ENCODE measurements at places on chromosomes 6 and 20.

- peak; percentile 52 for DNase-seq
Measured at GRCh38 chr6:37783856-37784584, 35.5 kb upstream of the ZFAND3 start.

DNA sequence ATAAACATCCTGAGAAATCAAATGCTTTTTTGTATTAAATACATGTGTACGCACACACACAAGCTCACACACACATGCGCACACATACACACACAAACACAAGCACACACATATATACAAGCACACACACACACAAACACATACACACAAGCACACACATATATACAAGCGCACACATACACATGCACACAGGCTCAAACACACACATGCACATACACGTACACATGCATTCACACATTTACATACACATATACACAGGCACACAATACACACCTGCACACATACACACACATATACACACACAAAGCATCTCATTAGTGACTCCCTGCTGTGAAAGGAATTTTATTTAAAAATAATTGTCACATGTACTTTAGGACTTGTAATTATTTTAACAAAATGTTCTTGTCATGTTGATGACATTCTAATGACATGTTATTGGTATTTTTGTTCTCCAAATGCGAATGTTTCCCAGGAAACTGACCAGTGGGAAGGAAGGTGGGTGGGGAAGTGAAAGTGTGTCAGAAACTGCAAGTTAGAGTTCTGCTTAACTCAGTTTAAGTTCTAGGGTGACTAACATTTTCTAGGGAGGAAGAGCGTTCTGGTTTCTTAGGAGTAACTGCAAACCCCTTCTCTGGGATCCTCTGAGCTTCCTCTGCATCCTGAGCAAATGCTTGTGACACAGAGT lies 113.9 kb upstream of the ZNF217 start:
- DNase-seq: peak; percentile 65

GRCh38 chr6:84260196-84260595 lies 32.8 kb upstream of the CEP162 start:
- DNase-seq: no peak

DNA sequence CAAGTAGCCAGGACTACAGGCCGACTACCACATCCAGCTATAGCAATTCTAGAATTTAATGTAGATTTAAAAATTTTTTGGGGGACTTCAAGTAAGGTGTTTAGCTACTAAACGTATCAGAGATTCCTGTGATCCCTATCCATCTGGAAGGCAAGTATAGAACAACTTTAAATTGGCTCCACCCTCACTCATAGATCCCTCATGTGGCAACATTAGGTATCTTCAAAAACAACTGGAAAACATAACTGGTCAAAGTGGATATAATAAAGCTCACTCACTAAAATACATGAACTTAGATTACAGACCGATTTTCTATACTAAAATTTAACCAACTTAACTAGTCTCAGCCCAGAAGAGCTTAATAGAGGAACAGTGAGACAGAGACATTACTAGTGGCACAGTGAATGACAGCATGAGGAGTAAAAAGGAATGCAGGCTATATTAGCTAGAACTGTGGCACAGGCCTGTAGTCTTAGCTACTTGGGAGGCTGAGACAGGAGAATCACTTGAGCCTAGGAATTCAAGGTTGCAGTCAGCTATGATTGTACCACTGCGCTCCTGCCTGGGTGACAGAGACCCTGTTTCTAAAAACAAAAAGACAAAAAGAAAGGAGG lies 14.7 kb downstream of the NUP153 start:
- no peak for DNase-seq

GRCh38 chr20:24723186-24723585 lies 225.9 kb upstream of the CST7 start:
- no peak for DNase-seq

DNA sequence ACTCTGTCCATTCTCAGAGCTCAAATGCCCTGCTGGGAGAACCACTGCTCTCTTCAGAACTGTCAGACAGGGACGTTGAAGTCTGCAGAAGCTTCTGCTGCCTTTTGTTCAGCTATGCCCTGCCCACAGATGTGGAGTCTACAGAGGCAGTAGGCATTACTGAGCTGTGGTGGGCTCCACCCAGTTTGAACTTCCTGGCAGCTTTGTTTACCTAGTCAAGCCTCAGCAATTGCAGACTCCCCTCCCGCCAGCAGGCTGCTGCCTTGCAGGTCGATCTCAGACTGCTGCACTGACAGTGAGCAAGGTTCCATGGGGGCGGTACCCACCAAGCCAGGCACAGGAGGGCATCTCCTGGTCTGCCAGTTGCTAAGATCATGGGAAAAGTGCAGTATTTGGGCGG lies 21.8 kb upstream of the UFL1 start:
- DNase-seq: no peak

DNA sequence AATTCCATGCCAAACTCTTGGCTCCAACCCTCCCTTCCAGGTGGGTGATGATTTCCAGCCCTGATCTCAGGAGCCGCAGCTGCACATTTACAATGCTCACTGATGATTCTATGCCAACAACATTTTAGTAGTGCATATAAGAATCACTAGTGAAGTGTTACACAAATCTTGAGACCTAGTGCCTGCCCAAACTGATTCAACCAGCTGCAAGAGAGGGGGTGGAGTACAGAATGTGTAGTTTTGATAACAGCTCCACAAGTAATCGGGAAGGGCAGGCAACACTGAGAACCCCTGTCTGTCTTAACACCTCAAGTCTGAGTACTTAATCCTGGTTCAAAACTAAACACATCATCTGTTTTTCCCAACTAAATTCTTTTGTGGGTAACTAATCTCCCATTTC lies 91.7 kb downstream of the PRDM1 start:
- DNase-seq: no peak

- DNase-seq: no peak
Measured at GRCh38 chr6:131382631-131383030, 190.4 kb upstream of the ARG1 start.

- DNase-seq: no peak
Measured at GRCh38 chr6:79787626-79788025, 156.5 kb downstream of the SH3BGRL2 start.

DNA sequence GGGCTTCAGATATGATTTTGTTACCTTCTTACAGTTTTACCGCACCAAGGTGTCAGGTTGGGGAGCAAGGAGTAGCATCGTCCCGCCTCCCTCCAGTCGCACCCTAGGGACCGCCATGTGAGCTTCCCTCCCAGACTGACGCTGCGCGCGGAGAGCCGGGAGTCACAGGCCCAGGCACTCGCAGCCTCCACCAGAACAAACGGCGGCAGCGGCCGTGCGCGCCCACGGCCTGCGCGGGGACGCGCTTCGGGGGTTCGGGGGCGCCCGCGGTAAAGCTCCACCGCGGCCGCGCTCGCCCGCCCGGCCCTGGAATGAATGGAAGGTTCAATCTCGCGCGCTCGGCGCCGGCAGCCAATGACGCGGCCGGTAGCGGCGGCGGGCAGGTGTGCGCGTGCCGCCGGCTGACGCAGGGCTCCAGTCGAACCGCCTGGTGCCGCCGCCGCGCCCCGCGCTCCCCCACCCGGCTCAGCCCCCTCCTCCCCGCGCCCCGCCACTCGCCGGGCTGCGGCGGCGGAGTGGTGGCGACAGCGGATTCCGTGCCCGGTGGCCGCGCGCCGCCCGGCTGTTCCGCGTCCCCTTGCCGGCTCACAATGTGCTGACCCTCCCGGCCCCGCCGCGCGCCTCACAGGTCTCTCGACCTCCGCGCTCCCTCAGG lies 16.5 kb upstream of the LIN28B start:
- DNase-seq: no peak

GRCh38 chr6:84253380-84253779 lies 25.9 kb upstream of the CEP162 start:
- no peak for DNase-seq

DNA sequence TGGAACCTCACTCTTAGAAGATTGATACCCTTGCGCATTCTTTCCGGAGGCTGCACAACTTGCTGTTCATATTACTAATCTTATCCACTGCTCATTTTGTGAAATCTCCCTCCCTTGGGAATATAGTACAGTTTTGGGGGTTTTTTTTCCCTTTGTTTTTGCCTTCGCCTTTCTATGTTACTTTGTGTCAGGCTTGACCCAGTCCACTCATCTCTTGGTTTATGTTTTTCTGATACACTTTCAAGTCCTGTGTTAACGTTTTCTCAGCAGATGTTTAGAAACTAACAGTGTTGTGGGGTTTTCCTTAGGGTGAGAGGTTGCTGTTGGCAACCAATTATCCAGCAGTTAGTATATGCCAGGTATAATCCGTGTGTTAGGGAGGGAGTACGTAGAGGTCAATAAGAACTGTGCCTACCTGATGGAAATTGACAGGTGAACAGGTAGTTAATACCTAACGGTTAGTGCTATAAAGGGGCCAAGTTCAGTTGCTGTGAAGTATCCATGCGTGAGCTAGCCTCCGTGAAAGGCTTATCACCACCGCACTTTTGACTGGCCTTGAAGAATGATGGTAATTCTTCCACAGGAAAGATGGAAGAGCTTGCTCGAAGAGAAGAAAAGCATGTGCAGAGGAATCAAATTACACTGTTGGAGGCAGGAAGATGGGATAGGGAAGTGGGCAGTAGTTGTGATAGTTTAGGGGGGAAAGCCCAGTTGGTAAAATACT lies 1.4 kb downstream of the NFYA start:
- peak; percentile 51 for DNase-seq

GRCh38 chr6:117487821-117488220 lies 5.3 kb downstream of the DCBLD1 start:
- DNase-seq: peak; percentile 73

- DNase-seq: peak; percentile 99
Measured at GRCh38 chr20:37295001-37295400, 5.5 kb downstream of the MANBAL start.

GRCh38 chr6:150001295-150002008 lies 23.9 kb downstream of the RAET1L start:
- no peak for DNase-seq

GRCh38 chr6:110547266-110547964 lies 71.0 kb upstream of the SLC22A16 start:
- DNase-seq: peak; percentile 88

DNA sequence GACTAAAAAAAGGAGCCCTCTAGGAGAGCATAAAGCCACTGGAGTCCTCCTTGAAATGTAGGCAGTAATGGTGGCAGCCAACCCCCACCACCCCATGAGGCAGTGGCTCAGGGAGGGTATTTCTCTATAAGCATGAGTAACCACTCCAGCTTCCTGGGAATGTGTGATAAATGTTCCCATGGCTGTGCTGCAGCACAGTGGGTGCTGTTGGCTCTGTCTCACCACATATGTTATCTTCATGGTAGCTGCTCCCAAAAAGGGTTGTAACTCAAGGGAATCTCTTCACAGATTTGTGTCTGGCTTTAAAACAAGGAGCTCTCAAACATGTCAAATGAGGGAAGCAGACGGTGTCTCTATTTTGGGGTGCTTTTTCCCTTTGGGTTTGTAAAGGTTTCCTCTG lies 7.5 kb upstream of the PHACTR1 start:
- peak; percentile 93 for DNase-seq

DNA sequence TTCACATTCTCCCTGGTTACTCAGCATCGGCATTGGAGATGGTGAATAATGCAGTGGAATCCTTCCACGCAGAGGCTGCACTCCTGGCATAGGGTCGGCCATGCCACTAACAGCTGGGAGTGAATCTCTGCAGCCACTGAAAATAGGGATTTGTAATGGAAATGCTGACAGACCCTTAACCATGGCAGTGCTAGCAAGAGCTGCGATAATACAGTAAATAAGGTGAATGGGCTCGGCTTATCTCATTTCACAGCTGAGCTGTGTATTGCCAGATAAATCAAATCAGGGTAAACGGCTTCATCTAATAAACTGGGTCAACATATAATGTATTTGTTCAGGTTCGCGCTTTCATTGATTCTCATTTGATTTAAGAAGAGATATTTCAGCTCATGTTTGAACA lies 156.8 kb downstream of the SLC35B3 start:
- DNase-seq: no peak

- no peak for DNase-seq
Measured at GRCh38 chr6:139294090-139294489, 2.3 kb upstream of the TXLNB start.

- DNase-seq: no peak
Measured at GRCh38 chr6:161649068-161649467, 375.2 kb upstream of the AGPAT4 start.

DNA sequence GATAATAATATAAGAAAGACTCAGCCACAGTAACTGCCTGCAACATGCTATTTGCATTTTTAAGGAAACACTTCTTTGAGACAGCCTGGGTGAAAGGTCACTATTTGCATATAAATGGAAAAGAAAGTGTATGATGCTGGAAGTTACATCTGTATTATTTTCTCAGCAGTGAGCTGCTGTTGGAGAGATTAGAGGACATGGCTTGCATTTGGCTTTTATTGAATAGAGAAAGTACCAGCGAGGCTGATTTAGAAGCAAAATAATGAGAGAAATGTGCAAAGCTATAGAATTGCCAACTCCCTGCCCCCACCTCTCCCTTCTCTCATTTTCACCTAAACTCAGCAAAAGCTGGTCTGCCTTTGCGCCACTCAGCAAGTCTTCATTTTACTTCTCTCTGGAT lies 12.7 kb downstream of the MYT1 start:
- no peak for DNase-seq

DNA sequence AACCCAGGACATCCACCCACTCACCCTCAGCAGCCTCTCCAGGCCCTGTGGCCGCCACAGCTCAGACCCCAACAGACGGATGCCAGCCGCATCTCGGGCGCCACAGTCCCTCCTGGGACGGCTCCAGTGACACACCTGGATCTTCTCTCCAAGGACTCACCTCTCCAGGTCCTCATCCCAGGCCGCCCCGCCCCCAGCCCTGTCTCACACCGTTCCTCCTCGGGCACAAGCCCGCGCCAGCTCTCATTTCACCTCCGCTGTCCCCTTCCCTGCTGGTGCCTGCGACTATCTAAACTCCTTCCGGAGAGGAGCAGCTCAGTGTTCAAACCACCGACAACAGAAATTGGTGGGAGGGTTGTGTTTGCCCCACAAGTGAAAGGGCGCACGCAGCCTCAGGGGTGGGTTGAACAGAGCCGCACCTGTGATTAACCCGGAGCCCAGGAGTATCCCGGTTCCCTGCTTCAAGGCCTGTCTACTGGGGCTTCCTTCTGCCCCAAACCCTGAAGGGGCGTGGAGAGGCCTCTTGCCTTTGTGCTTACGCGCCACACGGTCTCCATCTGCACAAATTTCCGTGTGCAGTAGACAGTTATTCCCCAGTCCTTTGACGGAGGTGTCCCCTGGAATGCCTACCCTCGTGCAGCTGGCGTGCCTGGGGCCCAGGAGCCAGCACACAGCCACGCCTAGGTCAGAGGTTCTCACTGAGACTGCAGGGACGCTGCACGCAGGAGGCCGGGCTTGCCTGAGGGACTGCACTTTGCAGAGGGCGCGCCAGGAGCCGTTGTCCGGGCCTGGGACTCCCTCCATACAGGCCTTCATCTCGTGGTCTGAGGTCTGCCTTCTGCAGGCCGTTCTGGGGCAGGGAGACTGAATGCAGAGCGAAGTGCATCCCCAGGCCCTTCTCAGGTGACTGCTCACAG lies 232.7 kb downstream of the DLL1 start:
- no peak for DNase-seq

- DNase-seq: peak; percentile 79
Measured at GRCh38 chr20:17662333-17663039, 19.6 kb downstream of the RRBP1 start.

GRCh38 chr6:98054453-98054852 lies 771.4 kb upstream of the MMS22L start:
- DNase-seq: no peak
